Tibial nerve (tissue), 4 donors: ENCODE measurements at places on chromosomes 16 and 17.
A peak's percentile ranks its signal among the peaks of the same experiment; 100 is the strongest.

GRCh38 chr16:51834794-51835193 lies 683.7 kb upstream of the SALL1 start:
- DNase-seq = no peak

DNA sequence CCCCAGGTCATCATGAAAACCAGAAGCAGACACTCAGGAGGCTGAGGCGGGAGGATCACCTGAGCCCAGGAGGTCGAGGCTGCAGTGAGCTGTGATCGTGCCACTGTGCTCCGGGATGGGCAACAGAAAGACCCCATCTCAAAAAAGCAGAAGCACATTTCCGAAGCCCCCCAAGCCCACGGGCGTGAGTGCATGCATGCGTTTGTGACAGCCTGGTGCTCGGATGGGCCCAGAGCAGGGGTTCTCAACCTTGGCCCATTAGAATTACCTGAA lies 19.1 kb downstream of the TMC6 start:
- DNase-seq = no peak

DNA sequence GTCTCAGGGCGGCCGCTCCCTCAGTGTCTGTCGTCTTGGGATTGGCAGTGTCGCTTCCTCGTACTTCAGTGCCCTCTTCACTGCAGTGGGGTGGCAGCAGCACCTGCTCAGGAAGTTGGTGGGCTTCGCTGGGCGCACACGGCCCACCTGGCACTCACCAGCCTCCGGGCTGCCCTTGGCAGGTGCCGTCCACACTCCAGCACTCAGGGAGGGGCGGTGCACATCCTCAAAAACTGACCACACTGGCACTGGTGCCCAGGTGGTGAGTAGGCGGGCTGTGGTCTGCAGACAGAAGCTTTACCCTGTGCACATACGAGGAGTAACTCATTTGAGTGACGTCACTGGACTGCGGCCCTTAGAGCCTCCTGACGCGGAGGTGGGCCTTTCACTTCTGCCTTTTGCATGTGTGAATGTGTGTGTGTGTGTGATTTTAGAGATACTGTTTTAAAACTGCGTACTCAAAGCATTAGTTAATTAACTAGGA lies 94.6 kb downstream of the BANP start:
- no peak for DNase-seq

- no peak for DNase-seq
Measured at GRCh38 chr17:42819939-42820535, 4.0 kb downstream of the BECN1 start.

- no peak for DNase-seq
Measured at GRCh38 chr16:85608515-85608885, 4.6 kb upstream of the GSE1 start.

GRCh38 chr17:63538693-63539595 lies 11.3 kb upstream of the DCAF7 start:
- DNase-seq = no peak

- DNase-seq = no peak
Measured at GRCh38 chr16:84095466-84095865, 21.3 kb downstream of the MBTPS1 start.

- DNase-seq = peak; percentile 64
Measured at GRCh38 chr17:41777574-41778188, 8.8 kb downstream of the JUP start.

GRCh38 chr16:65490286-65490685 lies 368.4 kb upstream of the CDH11 start:
- DNase-seq = no peak

DNA sequence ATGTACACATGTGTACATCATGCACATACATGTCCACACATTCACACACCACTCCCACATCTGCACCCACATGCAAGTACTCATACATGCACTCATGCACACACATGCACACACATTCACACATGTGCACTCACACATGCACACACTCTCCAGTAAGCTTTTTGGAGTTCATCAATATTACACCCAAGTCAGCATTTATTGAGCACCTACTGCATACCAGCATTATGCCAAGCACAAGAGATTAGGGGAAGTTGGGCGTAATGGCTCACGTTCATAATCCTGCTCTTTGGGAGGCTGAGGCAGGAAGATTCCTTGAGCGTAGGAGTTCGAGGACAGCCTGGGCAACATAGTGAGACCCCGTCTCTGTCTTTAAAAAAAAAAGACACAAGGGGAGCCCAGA lies 87.6 kb upstream of the HSBP1 start:
- no peak for DNase-seq

GRCh38 chr17:7441266-7441665 lies 2.0 kb downstream of the FGF11 start:
- no peak for DNase-seq

GRCh38 chr17:36578671-36579070 lies 13.0 kb upstream of the DHRS11 start:
- DNase-seq = no peak

GRCh38 chr17:28572259-28573039 lies 1.1 kb upstream of the PIGS start:
- DNase-seq = no peak

DNA sequence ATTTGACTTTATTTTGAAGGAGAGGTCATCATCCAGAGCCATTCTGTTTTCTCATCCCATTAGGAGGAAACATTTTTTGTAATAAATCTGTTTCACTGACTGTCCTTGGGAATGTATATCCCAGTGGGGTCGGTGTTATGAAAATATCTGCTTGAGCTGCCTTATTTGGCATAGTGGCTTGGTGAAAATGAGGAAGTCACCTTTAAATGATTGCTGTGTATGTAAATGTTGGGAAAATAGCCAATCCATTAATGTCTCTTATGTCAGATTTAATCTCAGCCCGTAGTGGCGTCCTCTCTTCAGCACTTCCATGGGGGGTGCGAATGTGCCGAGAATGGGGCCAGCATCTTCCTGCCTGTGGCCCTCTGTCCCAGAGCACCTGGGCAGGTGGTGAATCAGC lies 57.6 kb downstream of the BANP start:
- DNase-seq = no peak

DNA sequence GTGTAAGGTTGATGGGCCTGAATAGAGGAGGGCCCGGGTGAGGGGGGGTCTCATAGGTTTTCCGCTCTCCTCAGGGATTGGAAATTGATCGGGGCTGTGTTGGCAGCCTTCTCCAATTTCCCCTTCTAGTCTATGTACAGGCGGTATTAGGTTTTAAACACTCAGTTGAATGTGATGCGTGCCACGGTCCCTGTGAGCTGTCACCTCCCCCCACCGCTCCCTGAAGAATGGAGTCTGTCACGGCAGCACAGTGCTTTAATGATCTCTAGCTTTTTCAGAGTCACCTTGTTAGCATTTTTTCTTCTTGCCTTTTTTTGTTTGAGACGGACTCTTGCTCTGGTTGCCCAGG lies 800 bp downstream of the COX4I1 start:
- DNase-seq = no peak

DNA sequence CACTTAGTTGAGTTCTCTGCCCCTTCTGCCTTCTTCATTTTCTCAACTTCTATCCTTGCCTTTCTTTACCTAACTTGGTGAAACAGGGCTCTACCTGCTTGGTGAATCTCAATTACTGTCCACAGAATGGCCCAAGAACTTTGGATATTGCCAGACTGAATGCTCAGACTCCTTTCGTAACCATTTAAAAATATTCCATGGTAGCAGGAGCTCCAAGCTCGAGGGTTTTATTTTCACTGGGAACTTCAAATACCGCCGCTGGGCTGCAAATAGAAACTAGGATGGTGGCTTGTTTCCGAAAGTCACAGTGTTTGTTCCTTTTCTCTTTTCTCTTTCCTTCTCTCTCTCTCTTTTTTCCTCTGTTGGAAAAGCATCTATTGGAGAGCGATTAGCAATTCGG lies 13.2 kb downstream of the TMEM100 start:
- DNase-seq = no peak

DNA sequence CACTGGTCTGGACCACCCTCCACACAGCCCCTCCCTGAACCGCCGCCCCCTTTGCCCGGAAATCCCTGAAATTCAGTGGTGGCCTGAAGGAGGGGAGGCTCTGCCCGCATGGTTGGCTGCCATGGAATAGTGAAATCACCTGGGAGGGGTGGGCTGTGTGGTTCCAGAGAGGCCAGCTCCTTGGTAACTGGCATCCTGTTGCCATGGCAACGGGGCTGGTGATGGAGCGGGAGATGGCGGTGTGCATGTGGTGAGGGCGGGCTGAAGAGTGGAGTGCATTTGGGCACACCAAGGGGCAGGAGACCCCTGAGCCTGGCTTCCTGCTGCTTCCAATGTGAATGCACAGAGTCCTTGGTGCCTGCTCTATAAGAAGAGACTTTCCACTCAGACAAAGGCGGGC lies 2.4 kb downstream of the EFNB3 start:
- DNase-seq = no peak

DNA sequence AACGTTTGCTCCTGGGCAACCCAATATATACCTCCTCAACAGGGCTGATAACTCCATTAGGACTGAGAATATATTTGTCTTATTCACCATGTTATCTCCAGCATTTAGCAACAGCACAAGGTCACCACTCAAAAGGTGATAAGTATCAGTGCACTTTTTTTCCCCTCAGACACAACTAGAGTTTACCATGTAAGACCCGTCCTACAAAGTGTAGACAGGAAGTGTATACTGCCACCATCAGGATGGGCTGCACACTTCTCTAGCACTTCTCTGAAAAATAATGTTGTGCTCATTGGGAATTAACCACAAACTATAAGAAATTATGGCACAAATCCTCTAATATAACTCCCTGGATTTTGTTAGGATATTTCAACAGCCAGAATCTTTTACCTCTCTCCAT lies 5.7 kb upstream of the VAT1L start:
- no peak for DNase-seq

DNA sequence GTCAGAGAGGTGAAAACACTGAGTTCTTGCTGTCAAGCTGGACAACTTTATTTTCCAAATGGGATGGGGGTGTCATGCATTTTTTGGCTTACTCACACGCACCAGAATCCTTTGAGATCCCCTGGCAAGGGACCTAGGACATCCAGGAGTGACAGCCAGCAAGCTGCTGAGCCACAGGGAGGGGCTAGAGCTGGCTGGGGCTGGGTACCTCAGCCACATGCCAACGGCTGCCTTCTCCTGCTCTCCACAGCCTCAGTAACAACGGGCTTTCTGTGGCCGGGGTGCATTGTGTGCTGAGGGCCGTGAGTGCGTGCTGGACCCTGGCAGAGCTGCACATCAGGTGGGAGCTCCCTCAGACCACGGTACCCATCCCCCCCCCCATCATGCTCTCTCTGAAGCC lies 47.6 kb downstream of the NLRC5 start:
- no peak for DNase-seq

DNA sequence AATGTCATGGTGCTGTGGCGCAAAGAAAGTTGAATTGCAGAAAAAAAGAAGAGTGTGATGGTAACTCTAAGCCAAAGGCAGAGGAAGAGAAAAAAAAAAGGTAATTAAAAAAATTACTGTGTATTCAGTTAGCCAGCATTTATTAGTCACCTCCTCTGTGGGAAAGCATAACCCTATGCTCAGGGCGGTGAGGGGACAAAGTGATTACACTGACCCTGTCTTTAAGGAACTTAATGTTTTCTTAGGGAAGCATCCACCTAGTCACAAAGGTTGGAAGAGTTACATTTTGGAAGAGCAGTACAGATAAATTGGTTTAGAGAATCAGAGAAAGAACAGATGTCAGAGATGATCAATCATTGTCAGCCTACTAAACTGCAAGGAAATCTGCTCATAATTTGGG lies 410.3 kb downstream of the CDH11 start:
- DNase-seq = no peak

DNA sequence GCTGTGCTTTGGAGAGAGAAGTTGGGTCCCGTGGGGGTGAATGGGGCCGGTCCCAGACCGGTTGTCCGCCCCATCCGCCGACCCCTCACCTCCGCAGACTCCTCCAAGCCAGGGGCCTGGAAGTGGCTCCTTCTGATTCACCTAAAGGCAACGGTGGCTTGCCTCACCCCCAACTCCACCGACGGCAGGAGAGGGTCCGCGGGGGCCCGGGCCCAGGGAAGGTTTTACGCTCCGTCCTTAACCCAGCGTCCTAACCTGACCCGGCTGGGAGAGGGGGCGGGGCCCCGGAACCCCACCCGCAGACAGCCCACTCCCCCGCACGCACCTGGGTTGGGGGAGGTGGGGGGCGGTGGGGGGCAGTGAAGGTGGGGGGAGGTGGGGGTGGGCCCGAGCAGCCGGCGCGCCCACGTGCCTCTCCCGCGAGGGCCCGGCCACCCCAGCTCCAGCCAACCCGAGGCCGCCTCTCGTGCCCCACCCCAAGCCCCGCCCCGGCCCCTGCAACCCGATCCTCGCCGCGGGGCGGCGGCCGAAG lies 12.7 kb upstream of the CD300A start:
- peak; percentile 89 for DNase-seq

DNA sequence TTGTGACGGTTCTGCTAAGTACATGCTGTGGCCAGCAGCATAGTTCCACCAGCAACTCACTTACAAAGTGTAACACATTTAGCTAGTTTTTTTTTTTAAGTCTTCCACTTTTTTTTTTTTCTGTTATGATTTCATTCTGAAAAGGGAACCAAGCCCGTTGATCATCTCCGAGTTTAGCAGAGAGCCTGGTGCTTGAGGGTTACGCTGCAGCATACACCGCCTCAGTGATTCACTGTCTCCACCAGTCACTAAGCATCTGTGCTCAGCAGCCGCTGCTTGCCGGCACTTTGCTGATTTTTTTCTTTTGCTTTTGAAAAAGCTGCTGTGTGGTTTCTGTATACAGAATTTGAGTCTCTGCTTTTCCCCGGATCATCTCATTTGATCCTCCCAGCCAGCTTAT lies 194.5 kb upstream of the CDH13 start:
- no peak for DNase-seq

DNA sequence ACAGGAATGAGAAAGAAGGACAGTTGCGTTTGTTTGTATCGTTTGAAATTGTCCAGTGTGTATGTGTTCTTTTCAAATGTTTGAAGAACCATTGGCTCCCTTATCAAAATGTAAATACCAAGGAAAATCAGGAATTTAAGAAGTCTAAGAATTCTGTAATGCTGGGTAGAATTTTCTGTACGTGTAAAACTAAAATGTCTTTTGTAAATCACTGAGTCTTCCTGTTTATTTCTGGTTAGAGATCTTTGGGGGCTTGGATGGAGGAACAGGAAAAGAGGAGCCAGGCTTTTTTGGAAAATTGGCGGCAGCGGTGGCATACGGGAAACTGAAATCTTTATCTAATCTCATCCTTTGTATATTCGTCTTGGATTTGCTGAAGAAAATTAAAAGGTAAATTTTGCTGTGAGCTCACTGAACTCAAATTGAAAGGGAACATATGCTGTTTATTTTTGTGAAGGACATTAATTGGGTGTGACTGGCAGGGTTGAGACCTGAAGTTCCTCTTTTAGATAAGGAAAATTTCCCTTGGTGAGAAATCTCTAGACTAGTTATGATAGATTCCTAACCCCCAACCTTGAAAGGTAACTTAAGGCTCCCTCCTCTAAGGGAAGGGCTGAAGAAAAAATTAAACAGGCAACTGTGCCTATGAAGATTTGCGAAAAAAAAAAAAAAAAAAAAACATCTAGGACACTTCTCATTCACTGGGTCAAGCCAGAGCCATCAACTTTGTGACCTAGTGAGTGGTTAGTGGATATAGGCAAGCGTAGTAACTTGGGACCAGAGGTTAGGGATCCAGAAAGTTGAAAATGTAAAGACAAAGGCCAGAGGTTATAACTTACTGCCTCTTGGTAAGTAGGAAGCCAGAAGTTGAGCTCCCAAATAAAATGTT lies 10.8 kb downstream of the TAT start:
- no peak for DNase-seq
